ENCODE measurements at places on chromosomes 7 and 10.

- DNase-seq, result no peak
Observed at GRCh38 chr7:156954941-156955340, 5.4 kb downstream of the NOM1 start.

- DNase-seq, result no peak
Observed at GRCh38 chr10:62636825-62637248, 167.7 kb upstream of the ADO start.

DNA sequence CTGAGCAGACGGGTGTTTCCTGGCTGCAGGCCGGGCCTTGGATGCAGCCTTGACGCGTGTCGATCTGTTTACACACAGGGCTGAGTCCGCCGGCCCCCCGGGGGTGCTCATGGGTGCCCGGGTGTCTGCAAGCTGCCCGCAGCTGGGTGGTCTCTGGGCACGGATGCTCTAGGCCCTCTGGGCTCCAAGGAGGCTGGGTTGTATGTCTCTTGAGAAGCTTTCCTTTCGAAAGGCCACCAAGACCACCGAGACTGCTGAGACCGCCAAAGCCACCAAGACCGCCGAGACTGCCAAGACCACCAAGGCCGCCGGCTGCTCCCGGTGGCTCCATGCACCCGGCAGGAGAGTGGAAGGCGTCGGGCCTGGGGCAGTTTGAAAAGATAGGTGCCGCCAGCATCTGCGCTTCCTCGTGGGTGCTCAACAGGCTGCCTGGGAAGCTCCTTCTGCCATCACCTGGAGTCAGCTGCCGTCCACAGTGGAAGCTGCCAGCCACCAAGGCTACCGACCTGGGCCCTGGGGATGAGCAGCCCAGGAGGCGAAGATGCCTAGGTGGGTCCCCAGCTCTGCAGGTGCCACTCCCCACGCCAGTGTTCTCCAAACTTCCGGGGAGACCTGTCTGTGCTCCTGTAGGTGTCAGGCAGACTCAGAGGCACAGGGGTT is 121.1 kb downstream of the INPP5A start:
- no peak for DNase-seq

GRCh38 chr10:101329341-101330032 is 24.5 kb upstream of the BTRC start:
- no peak for DNase-seq

- no peak for DNase-seq
Observed at GRCh38 chr7:136229790-136230189, 252.6 kb upstream of the MTPN start.

- DNase-seq, result no peak
Observed at GRCh38 chr7:1231214-1232102, 1.2 kb upstream of the UNCX start.

- DNase-seq, result no peak
Observed at GRCh38 chr10:124180044-124180745, 86.8 kb upstream of the CHST15 start.

DNA sequence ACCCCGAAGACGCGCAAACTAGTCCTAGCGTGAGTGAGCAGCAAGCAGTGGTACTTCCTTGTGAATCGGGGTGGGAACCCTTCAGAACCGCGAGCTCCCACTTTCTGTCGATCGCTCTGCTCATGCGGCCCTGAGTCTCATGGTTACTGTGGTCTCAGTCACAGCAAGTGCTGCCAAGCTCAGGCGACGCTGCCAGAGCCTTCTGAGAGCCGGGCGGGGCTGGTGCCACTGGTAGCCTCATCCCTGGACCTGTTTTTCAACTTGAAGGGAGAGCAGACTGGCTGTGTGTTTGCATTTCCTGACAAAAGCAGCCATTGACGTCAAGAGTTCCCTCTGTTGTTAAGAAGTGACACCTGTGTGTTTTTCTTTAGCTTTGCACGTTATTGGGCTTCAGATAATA is 32.9 kb upstream of the BHLHA15 start:
- no peak for DNase-seq

DNA sequence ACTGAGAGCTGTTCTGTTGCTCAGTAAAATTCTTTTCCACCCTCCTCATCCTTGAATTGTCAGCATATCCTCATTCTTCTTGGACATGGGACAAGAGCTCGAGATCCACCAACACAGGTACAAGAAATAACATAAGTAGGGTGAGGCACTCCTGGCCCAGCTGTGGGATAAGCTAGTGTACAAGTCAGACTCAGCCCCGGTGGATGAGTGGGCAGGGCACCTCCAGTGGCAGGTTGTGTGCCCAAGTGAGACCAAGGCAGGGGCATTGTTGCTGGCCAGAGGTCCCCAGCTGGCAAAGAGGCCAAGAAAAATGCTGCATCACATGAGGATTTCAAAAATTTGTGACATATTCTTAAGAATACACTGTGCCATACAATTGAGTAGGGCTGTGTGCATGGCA is 402.0 kb upstream of the ZWINT start:
- DNase-seq, result no peak

- peak; percentile 75 for DNase-seq
Observed at GRCh38 chr10:93680412-93681047, 21.9 kb downstream of the FRA10AC1 start.

DNA sequence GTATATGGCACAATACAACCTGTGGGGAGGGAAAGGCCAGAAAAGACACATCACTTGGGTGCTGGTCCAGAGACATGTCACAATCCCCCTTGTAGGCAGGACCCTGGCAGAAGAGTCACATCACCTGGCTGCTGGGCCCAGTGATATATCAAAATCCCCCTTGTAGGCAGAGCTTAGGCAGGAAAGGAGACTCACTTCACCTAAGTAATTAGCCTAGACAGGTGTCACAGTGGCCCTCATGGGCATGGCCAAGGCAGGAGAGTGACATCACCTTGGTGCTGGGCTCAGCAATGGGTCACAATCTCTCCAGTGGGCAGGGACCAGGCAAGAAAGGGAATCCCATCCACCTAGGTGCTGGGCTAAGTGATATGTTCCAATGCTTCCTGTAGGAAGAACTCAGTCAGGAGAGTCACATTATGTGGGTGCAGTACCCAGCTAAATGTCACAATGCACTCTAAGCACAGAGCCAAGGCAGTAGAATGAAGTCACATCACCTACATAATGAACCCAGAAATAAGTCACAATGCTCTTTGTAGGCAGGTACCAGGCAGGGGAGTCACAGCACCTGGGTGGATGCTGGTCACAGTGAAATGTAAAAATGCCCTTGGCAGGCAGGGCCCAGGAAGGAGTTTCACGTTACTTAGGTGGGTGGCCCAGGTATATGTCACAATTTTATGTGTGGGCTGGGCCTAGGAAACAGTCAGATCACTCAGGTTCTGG is 18.9 kb upstream of the ZNF736 start:
- no peak for DNase-seq

- DNase-seq, result no peak
Observed at GRCh38 chr7:132073920-132074589, 502.2 kb downstream of the PLXNA4 start.

- peak; percentile 74 for DNase-seq
Observed at GRCh38 chr7:42014625-42015618, 222.1 kb downstream of the GLI3 start.

- DNase-seq, result no peak
Observed at GRCh38 chr7:133301444-133301843, 48.6 kb downstream of the EXOC4 start.

DNA sequence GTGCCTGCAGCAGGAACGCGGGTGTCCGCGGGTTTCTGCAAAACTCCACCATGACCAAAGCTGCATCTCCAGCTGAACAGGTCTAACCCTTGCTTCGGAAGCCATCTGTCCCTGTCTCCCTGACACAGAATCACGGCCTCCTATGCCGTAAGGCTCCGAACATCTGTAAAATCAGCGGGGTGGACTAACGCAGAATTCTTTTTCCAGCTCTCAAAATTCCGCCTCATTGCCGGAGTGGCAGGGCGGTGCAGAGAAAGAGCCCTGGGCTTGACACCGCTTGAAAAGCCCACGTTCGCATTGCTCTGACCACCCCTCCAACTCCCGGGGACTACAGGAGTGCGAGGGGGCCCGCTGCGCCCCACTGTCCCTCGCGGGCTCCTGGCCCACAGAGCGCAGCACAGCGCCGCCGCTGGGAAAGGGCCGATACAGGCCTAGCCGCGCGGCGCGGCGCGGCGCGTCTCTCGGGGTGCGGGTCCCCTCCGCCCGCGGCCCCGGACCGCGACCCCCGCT is 409 bp downstream of the DNMBP start:
- peak; percentile 23 for DNase-seq

DNA sequence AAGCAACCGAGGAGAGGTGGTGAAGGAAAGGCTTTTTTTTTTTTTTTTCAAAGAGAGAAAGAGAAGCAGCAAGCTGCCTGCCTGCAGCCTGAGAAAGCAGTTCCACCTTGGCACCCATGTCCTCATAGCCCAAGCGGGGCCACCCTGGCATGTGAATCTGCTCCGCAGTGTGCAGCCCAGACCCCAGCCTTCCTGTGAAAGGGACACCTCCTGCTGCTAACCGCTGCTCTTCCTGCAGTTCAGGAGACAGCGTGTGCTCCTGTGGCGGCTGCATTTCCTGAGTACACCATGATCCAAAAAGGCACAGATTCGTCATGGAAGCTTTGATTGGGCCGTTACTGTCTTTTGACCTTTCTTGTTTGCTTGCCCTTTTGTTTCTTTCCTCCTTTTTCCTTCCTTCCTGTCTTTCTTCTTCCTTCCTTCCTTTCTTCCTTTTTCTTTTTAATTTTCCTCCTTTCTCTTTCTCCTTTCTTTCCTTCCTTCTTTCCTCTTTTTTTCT is 38.1 kb downstream of the IKZF1 start:
- DNase-seq, result no peak

GRCh38 chr10:7561216-7561893 is 105.4 kb downstream of the ITIH5 start:
- no peak for DNase-seq

DNA sequence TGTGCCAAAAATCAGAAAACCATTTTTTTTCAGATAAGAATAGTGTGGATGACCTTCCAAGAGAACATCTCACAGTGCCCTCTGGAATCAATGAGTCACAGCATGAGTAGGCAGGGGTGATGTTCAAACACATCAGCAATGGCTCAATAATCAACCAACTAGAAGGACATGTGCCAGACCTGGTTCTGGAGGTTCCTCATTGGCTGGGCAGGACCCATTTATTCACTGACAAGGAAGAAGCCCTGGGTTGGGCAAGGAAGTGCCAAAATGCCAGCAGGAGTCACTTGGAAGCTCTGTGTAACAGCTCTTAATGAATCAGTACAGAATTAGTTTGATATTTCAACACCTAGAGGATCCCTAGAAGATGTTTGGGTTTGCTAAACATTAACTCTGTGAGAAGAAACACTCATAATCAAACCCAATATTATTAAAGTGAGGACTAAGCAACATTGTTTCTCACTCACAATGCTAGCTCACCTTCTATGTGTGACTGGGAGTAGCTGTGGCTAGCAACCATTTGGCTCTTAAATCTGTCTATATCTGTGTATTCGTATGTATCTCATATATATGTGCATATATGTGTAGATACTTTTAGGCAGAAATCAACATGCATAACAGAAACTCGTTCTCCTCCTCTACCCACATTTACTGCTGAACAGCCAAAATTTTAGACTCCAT is 72.3 kb upstream of the APBB1IP start:
- peak; percentile 80 for DNase-seq

- peak; percentile 53 for DNase-seq
Observed at GRCh38 chr7:77651575-77652162, 44.6 kb upstream of the RSBN1L start.

- peak; percentile 63 for DNase-seq
Observed at GRCh38 chr10:114550756-114551635, 107.1 kb downstream of the ABLIM1 start.

DNA sequence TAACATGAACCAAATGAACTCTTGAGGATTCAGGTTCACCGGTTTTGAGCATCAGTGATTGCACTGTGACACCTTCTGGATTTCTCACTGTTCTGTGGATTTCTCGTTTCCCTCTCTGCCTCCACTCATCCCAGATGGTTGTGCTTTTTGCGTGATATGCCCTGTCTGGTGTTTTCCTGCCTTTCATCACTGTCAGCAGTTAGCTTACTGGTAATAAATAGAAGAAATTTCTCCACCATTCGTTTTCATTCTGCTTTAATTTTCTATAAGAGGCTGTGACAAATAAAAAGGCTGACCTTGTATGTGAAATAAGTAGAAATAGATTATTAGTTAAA is 16.2 kb downstream of the BPGM start:
- DNase-seq, result no peak

- DNase-seq, result peak; percentile 90
Observed at GRCh38 chr10:52779541-52780390, 7.2 kb upstream of the MBL2 start.

GRCh38 chr7:67753891-67754290 is 757.3 kb downstream of the TYW1 start:
- DNase-seq, result no peak

GRCh38 chr7:31100871-31101270 is 48.8 kb downstream of the ADCYAP1R1 start:
- no peak for DNase-seq

- DNase-seq, result no peak
Observed at GRCh38 chr7:5374464-5374863, 49.2 kb downstream of the TNRC18 start.

- peak; percentile 56 for DNase-seq
Observed at GRCh38 chr10:17599089-17599488, 18.1 kb downstream of the HACD1 start.

GRCh38 chr10:63628526-63629362 is 107.5 kb downstream of the REEP3 start:
- DNase-seq, result peak; percentile 96

DNA sequence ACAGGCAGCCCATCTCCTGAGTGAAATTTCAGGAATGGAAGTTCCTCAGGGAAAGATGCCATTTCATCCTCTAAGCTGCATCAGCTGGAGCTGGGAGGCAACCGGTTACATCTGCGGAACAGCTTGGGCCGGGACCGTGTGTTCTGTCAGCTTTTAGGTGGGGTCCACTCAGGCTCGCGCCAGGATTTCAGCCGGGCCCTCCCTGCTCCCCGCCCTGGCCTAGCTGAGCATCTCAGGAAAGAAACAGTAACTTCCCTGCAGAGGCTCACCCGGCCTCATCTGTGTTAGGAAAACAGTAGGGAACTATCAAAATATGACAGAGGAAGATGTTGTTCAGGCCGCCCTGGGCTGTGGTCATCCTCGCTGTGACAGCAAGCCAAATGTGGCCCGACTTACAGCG is 110.4 kb downstream of the TRIL start:
- no peak for DNase-seq

- DNase-seq, result no peak
Observed at GRCh38 chr7:66036788-66037187, 38.8 kb upstream of the ASL start.

- DNase-seq, result no peak
Observed at GRCh38 chr7:43942250-43942649, 16.0 kb downstream of the UBE2D4 start.

- DNase-seq, result no peak
Observed at GRCh38 chr7:64744680-64745079, 49.5 kb upstream of the ZNF138 start.

- no peak for DNase-seq
Observed at GRCh38 chr10:93874309-93875031, 19.3 kb upstream of the SLC35G1 start.

All from suppressor macrophage (primary cell).